Germinal center (tissue), 1 donor: ENCODE measurements at places on chromosomes 2 and 18.

- no peak for DNase-seq
Observed at GRCh38 chr18:79625924-79626561, 53.6 kb upstream of the CTDP1 start.

- DNase-seq, result no peak
Observed at GRCh38 chr2:57965219-57965618, 81.4 kb upstream of the VRK2 start.

- no peak for DNase-seq
Observed at GRCh38 chr18:10261344-10262276, 192.8 kb upstream of the APCDD1 start.

DNA sequence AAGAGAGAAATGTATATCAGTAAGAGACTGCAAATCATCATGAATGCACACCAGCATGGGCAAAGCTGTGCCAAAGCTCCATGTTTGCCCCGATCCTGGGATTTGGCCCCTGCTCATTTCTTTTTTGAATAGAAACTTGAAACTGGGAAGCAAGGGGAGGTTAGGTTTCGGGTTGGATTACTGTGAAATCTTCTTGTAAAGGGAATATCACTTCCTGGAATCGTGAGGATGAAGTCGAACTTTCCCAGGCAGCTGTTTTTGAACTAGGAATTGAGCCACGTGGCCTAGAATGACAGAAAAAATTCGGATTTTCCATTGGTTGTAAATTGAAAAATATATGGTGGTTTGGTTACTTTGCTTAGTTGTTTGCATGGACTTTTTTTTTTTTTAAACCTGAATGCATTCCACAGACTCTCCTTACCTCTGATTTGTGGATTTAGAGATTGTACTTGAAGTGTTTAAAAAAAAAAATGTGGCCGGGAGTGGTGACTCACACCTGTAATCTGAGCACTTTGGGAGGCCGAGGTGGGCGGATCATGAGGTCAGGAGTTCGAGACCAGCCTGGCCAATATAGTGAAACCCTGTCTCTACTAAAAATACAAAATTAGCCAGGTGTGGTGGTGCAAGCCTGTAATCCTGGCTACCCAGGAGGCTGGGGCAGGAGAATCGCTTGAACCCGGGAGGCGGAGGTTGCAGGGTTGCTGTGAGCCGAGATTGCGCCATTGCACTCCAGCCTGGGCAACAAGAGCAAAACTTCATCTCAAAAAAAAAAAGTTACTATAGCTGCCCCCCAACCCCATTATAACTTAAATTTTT lies 32.1 kb downstream of the GRHL1 start:
- no peak for DNase-seq

DNA sequence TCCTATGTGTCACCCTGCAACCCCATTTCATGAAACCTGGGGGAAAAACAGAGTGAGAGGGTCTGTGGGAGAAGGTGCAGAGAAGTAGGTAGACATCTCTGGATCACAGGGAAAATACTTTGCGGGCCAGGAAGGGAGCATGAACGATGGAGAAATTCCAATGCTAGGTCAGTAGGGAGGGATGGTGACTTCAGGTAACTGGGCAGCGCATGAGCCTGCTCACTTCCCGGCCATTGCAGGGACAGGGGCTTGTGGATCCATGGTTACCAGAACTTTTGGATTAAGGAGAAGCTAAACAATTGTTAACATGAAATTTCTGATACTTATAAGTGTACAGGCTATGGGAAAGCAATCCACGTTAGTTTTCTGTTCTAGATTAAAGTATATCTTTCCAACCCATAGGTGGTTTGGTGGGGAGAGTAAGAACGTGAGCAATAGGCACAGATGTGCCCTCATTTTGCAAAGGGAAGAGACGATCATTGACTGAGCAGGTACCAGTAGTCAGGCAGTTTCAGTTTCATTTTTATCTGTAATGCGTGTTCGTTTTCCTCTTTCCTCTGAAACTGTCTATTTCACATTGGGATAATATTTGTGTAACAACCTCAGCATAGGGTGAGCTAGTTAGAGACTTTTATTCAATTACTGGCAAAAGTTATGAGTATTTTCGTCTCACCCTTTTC lies 65.0 kb downstream of the NYAP2 start:
- DNase-seq, result peak; percentile 9

GRCh38 chr2:84957771-84958134 lies 13.2 kb upstream of the KCMF1 start:
- DNase-seq, result no peak

GRCh38 chr2:237729681-237730475 lies 68.7 kb upstream of the RBM44 start:
- no peak for DNase-seq
